ENCODE measurements at places on chromosomes 7 and 10.

- no peak for DNase-seq
Observed at GRCh38 chr10:119316729-119317097, 109.3 kb downstream of the GRK5 start.

DNA sequence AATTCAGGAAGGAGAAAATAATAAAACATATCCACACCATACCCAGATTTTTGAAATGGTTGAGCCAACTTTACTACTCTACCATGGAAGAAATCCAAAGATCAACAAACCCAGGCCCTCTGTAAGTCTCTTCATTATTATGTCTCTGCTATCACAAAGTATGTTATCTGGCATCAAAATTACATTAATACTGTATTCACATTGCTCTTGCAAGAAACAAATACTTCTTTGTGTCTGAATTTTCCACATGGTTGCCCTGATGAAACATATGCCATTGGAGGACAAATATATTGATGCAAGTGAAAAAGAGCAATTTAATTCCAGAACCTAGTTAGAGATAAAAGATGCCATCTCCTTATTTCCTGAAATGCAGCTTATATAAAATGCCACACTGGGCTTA is 204.0 kb downstream of the FZD1 start:
- no peak for DNase-seq

GRCh38 chr7:74399006-74399405 is 54.7 kb upstream of the GTF2IRD1 start:
- no peak for DNase-seq

DNA sequence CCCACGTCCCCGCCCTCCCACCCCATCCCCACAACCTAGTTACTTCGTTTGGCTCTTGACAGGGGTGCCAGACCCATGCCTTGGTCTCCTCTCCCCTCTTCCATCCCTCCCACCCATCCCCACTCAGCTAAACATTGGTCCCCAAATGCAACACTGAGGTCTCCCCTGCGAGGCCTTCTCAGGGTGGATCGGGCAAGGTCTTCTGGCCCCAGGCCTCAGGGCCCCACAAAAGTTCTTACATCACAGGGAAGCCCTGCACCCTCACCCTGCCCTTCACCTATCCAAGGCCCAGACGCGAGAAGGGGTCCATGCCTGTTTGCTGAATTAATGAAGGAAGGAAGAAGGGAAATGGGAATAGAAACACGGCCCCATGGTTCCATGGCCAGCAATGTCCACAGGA is 32.0 kb downstream of the TNS3 start:
- no peak for DNase-seq

- no peak for DNase-seq
Observed at GRCh38 chr7:81339946-81340345, 421.1 kb upstream of the SEMA3C start.

DNA sequence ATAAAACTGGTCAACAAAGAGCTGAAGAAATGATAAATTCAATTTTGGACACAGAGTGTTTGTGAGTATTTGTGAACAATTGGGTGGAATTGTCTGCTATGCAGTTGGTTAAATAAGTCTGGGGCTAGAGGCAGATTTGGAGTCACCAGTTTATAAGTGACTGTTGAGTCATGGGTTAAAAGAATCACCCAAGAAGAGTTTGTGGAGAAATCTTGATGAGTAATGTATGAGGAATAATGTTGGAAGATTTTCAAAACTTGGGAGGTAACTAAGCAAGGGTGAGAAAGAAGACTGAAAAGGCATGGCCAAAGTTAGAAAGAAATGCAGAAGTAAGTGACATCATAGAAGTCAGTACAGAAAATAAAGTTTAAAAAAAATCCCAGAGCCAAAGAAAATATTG is 750.7 kb downstream of the MAGI2 start:
- DNase-seq: no peak

- DNase-seq: no peak
Observed at GRCh38 chr10:95560278-95561176, 644 bp downstream of the SORBS1 start.

- DNase-seq: no peak
Observed at GRCh38 chr10:82210331-82210730, 335.3 kb downstream of the NRG3 start.

GRCh38 chr7:17951742-17952254 is 11.5 kb upstream of the SNX13 start:
- DNase-seq: no peak

DNA sequence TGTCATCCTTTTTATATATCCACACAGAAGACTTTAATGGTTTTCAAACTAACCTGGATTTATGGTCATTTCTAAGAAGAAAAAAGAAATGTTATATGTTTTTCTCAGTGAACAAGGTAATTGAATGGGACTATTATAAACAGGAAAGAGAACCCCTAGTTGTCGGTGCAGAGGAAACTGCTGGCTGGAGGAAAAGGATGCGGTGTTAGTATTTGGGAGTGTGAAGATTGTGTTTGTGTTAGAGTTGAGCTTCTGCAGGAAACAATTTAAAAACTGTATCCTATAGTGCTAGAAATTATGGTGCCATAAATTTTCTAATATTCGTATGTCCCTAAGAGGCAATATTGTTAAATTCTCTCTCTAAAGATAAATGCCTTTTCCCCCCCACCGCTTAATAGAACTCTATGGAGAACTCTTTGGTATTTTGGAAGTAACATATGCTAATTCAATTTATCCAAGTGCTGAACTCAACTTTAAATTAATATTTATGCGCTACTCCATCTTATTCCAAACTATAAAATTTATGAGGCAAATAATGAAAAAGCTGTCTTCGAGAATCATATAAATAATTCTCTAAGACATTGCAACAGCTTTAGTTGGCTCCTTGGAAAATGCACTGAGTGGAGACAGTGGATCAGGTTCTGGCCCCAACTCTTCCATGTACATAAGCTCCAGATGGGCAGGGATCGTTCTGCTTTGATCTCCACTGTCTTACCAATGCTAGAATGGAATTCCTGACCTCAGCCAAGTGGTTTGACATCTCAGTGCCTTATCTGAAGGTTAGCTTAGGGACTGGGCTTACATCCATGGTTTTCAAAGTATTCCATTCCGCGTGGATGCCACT is 5.6 kb downstream of the BZW2 start:
- DNase-seq: peak; percentile 31

DNA sequence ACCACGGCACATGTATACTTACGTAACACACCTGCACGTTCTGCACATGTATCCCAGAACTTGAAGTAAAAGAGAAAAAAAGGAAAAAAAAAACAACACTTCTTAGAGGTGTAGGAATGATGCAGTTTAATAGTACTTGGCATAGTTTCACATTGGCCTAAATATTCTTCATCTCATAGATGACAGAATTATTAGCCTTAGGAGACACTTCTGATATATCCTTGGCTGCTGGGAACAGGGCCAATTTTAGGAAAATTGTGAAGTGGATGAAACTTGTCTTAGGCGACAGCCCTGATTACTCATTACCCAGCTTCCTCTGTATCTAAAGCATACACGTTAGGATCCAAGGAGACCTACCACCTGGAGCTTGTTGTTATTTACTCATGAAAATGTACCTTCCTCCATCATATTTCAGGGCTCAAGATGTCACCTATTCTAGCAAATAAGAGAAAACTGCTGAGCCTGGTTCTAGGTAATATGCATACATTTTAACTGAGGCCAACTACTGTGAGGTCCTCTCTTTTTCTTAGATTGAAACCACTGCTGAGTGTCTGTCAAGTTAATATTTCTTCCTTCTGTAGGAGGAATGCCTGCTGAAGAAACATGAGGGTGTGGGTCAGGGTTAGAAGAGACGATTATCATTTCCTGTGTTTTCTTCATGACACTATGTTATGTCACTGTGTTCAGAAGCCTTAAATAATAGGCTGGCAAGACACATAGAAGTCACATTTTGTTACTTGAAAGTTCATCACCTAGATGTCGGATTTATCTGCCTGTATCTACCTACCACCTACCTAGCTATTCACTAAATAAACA is 44.3 kb downstream of the CPED1 start:
- no peak for DNase-seq

- DNase-seq: no peak
Observed at GRCh38 chr10:50605951-50606270, 17.8 kb downstream of the SGMS1 start.

- peak; percentile 66 for DNase-seq
Observed at GRCh38 chr10:74227697-74228424, 76.8 kb downstream of the ADK start.

DNA sequence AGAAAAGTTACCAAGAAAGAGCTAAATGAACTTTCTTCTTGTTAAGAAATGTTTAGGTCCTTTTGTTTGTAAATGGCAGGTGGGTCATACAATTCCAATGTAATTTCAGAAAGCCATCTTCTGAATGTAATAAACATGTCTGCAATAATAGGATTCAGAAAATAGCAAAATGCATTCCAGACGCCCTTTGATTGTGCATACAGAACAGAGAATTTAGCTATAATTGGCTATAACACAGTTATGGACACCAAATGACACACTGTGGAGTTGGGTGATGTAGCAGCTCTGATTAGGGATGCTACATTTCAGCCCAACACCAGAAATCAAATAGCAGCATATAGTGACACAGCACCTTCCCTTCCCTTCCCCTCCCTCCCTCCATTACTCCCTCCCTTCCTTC is 240.8 kb downstream of the SNX10 start:
- no peak for DNase-seq

DNA sequence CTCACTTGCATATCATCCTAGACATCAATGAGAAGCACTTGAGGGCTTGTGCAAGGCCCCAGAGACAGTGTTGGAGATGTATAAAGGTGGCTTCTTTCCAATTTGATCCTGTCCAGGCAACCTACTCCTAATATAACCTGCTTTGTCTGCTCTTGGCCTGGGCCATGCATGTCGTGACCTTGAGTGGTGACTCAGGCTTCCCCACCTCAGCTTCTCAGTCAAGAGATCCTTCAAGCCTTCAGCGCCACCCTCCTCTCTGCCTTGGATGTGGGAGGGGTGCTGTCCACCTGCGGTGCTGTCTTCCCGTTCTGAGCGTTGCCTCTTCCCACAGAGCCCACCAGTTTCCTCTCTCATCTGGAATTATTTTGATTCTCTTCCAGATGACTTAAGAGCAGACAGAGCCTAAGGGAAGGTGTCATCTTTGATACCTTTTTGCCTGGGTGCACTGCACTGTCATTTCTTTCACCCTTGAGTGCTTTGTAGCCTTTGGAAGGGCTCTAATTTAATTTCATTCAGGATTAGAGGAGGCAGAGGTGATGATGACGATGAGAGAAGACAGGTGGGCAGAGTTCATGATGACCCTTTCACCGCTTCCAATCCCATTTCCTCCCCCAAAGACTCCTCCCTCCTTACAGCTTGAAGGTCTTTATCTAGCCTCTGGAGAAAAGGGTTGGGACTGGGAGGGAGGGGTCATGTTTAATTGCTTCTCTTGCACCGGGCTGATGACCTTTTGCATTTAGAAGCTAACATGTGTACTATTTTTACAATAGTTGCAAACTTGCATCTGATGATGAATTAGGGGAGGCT is 6.9 kb downstream of the LSMEM1 start:
- no peak for DNase-seq

DNA sequence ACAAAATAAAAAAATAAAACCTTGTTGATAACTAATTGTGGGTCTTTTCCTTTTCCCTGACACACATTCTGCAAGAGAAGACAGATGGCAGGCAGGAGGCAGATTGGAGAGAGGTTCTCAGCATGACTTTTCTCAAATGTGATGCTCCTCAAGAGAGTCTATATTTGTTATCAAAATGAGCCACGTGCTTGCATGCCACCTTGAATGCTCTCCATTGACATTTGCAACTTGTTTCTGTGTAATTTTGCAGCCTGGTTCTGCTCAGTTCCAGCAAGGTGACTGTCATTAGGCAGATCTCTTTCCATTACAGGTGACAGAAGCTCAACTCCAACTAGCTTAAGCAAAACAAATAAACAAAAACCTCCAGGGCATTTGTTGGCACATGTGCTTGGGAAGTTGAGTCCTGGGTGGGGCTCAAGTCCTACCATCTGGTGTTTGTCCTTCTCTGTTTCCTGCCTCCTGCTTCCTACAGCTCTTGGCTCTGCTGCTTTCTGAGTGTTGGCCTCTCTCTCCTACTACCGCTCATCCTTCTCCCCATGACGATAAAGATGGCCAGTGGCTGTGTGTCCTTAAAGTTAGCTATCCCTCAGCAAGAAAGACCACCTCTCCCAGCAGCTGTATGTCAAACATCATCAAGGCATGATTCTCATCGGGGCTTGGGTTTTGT is 56.7 kb downstream of the GRK5 start:
- DNase-seq: no peak

DNA sequence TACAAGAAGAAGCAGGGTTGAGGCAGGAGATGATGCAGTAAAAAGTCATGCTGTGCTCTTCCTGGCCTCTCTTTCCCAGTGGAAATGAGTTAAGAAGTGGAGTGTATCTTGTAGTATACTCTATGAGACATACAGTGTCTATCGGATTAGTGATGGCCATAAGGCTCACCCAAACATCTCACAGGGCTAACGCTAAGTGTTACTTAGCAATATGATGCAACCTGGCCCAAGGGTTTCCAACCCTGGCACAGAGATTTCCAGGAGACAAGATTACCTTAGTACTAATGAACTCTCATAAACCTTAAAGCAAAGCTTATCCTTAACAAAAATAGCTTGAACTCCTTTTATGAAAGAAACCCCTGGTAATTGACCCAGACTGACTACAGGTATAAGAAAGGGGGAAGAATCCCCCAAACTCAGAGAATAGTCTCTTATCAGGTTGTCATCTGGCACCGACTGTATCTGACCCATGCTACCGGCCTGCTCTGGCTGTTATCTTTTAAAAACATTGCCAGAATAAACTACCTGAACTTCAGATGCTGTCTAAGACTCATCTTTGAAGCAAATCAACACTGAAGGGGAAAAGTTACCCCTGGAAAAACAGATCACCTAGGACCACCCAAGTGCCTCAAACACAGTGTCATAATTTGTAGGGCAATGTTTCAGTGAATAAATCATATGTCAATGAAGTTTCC is 1002.0 kb downstream of the REEP3 start:
- no peak for DNase-seq

DNA sequence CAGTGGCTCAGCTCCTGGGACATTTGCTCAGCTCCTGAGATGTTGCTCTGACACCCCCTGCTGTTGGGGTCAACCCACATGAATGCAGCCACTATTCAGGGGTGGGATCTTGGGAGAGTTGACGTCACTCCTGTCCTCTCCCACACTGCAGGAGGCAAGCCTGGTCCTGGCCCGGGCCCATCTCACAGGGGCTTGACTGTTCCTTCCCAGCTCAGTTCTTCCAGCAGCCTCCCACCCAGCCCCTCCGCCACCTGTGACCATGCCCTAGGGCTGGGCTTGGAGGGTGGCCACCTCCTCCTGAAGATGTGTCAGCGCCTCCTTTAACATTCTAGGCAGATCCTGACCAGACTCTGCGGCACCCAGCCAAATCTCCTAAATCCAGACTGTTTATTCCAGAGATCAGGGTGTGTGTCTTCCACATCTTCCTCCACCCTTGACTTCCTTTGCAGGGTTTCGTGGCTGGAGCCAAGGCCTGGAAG is 19.1 kb upstream of the OPALIN start:
- DNase-seq: no peak

- no peak for DNase-seq
Observed at GRCh38 chr7:76252021-76252420, 50.3 kb downstream of the SRRM3 start.

- DNase-seq: no peak
Observed at GRCh38 chr10:4767033-4767814, 58.8 kb upstream of the AKR1E2 start.

- no peak for DNase-seq
Observed at GRCh38 chr7:96061844-96062243, 260.1 kb downstream of the SLC25A13 start.
